GM12891 (cell line): ENCODE measurements at places on chromosomes 16 and 17.

DNA sequence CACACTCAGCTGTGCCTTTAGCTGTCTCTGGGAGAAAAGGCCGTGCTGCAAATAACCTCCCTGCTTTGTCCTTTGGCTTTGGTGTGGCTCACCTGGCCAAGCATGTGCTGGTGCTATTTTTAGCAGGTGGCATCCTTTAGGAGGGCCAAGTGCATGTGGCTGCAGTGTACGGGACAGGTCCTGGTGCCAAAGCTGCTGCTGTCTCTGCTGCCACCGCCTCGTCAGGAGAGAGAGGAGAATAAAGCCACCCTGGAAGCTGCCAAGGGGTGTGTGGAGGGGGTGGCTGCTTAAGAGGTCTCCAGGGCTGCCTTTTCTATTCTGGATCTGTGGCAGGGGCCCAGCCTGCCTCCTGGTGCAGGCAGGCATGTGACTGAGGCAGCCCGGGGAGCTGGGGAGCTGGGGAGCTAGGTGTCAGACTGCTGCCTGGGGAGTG lies 6.2 kb downstream of the AKAP1 start:
- no peak for DNase-seq

GRCh38 chr17:82184761-82185160 lies 27.9 kb downstream of the CCDC57 start:
- no peak for DNase-seq

GRCh38 chr16:24013864-24014645 lies 178.3 kb downstream of the PRKCB start:
- peak; percentile 49 for DNase-seq

GRCh38 chr17:10198509-10199249 lies at the start of gene GAS7:
Gene GAS7, minus strand, starts transcription at chr17:10198606.
- DNase-seq: peak; percentile 70

DNA sequence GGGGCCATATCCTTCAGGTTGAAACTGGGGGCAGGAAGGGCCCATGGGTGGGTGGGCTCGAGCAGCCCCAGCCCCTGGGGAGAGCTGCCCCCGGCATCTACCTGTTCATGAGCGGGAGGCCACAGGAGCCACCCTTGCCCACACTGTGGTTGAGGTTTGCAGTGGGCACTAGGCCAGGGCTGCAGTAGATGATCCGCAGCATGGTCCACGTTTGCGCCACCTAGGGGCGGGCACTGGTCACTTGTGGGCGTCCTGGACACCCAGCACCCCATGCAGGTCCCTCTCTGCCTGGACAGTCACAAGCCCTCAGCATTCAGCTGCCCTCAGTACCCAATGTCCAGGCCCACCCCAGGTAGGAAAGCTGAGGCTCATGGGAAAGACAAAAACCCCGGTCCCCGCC lies 1.8 kb upstream of the JMJD8 start:
- DNase-seq: no peak

DNA sequence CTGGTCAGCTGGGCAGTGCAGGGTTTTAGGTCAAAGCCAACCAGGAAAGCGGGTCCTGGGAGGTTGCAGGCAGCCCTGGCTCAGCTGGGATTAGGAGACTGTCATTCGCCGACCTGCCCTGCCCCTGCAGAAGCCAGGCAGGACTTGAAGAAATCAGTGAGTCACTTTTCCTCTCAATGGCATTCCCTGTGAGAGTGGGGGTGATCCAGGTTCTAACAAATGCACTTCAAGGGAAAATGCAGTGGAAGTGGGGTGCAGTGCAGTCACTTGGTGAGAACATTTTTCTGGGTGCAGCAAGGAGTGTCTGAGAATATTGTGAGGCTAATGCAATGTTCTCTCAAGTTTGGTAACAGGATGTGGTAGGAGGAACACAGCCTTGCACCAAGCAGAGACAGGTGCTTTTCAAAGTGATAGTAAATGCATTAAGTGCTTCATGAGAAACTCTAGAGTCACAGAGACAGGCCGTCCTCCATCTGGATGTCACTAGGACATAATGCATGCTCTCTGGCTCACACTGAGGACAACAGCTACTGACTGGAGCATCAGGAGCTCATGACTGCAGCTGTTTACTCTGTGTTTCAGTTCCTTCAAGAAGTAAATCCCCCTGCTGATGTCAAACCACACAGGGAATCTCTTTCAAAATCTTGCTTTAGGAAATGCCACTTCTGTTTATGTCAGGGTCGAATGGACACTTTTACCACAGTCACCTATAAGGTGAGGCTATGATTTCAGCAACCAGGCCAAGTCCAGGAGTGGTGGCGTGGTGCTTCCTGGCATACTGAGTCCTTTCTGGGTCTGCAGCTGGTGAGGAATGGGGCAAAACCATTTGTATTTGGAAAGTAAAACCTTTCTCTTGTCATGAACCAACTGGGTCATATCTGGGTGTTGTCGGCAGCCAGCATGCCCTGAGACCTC lies 16.7 kb downstream of the CDK5R1 start:
- DNase-seq: no peak

DNA sequence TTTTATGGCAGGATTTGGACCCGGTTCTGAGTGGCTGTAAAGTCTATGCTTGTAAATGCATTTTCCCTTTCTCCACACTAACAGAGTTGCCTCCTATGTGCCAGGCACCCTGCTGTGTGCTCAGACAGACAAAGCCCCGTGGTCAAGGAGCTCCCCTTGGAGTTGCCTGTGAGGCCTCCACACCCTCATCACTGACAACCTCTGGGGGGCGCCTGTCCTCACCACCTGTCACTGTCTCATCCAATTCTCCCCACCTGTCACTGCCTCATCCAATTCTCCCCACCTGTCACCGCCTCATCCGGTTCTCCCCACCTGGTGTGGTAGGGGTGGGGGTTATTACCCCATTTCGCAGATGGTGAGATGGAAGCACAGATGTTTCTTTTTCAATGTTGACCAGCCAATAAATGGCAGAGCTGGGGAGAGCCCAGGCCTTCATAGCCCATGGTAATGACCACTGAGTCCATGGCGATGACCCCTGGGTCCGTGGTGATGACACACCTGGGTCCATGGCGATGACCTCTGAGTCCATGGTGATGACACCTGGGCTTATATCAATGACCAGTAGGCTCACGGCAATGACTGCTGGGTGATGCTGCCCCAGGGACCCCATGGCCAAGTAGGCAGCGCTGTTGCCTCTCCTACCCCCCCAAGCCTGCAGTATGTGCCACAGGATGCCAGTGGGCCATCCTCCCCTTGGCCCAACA lies 150.1 kb downstream of the IRF8 start:
- DNase-seq: no peak
